H4 (cell line): ENCODE measurements at places on chromosomes 1 and 21.

DNA sequence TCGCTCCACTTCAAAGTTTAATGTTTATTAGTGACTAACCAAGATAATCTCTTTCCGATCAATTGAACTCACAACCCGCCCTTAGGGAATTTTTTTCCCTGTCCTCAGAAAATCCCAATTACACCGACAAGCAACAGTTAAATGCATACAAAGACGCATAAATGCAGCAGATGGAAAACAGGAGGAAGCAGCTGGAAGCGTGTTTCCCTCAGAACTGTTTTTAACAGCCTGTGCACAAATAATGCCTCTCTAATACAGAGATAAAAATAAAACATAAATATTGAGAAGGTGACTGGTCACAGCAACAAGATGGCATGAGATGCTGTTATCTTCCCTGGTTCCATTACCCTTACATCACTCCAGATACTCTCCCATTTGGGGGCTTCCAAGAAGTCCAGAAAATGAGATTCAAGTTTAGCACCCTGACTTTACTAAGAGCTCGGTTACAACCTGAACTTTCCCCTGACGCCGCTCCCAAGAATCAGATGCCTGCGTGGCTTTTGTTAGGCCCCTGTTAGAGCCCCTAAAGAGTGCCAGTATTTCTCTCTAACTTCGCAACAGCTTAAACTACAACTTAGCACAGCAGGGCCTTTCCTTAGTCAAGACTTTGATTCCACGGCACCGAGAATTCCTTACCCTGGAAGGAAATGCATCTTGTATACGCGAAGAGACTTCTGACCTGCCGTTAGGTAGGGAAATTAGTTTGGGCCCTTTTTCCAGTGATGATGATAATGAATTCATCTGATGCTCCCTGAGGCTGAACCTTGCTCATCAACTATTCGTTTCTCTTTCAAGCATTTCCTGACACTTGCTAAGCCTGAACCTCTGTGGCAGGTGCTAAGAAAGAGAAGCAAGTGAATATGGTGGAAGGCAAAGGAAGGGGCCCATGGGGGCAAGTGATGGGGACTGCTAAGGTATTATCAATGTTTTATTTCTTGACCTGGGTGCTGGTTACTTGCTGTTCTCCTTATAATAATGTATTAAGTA, 137.7 kb upstream of the SMYD2 start:
- DNase-seq: no peak

DNA sequence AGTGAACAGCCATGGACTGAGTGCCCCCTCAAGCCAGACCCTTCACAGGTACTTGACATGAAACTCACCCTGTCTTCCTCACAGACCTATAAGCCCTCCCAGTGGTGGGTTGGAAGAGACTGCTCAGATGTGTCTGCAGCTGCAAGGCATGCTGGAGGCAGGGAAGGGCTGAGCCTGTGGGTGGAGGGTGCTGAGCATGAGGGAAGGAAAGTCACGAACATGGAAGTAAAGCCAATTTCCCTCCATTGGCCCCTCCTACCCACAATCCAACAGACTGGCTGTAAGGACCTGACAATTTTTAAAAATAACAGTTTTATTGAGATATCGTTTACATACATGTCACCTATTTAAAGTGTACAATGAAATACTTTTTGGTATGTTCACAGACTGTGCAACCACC, 44.1 kb downstream of the RCSD1 start:
- DNase-seq: no peak

DNA sequence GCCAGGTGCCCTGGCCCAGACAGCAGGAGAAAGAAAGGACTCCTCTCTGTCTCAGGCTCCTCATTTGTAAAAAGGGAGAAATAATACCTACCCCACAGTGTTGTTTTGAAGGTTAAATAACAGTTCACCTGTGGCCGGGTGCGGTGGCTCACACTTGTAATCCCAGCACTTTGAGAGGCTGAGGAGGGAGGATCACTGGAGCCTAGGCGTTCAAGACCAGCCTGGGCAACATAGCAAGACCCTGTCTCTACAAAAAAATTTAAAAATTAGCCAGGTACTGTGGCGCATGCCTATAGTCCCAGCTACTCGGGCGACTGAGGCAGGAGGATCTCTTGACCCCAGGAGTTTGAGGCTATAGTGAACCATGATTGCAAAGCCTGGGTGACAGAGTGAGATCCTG, 2.5 kb upstream of the TMEM200B start:
- DNase-seq: no peak

- peak; percentile 23 for DNase-seq
Measured at GRCh38 chr1:232599178-232600041, 30.5 kb downstream of the SIPA1L2 start.

- no peak for DNase-seq
Measured at GRCh38 chr1:244419024-244419423, 32.7 kb downstream of the ADSS2 start.

DNA sequence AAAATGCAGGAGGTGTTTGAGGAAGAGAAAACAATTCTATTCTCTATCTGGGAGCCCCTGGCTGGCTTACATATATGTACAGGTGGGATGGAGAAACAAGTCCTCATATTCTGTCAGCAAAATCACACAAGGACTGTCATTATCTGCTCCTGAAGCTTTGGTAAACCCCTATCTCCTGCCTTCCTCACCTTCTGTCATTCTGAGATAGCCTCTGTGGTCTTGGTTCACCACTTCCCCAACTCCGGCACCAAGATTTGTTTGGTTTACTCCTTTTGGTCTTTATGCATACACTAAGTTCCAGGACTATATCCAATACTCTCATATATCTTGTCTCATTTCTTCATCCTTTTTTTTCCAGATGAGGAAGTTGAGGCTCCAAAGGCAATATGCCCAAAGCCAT, 551.1 kb downstream of the PLPP3 start:
- DNase-seq: no peak

DNA sequence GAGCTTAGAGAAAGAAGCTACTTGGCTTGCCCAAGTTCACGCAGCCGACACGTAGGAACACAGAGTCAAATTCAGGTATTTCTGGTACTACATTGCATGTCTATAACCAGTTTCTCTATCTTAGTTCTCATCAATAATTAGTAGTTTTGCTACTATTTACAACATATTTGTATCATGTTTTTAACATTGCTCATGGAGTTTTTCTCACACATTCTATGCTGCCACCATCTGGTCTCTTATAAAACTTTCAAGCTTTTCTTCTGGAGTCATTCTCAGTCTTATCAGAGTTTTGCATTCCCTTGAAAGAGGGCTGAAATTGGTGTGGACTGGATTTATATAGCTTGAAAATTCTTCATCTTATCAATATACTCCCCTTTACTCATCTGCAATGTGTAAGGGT, 118.8 kb upstream of the PALMD start:
- DNase-seq: no peak

- no peak for DNase-seq
Measured at GRCh38 chr1:193156117-193156821, 30.1 kb downstream of the B3GALT2 start.

DNA sequence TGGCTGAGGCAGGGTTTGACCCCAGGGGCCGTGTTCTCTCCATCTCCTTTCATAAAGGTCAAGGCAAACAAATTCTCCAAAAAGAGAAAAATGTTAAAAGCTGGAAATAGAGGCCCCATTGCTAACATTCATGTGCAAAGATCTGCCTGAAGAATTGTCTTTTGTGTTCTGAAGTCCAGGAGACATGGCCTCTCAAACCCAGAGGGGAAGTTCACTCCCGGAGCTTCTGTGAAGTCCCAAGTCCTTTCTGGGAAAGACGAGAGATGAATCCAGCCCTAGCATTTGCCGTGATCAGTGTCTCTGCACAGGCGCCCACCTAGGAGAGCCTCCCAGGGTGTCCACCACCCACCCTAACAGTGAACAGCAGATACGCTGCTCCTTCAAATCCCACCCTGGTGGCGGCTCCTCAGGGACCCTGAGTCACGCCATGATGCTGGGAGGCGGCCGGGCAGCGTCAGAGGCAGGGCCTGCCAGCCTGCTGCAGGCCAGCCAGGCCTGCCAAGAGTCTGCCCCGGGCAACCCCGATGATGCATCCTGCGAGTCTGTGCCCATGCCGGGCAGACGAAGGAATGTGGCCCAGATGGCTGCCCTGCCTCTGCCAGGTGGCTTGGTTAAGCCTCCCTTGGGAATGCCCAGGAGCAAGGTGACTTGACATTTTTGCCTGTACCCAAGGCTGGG, 5.2 kb upstream of the C2CD2 start:
- DNase-seq: peak; percentile 81

GRCh38 chr1:31099293-31100032, 33.9 kb upstream of the PUM1 start:
- no peak for DNase-seq
